ENCODE measurements at places on chromosomes 4 and X.
A peak's percentile ranks its signal among the peaks of the same experiment; 100 is the strongest.

DNA sequence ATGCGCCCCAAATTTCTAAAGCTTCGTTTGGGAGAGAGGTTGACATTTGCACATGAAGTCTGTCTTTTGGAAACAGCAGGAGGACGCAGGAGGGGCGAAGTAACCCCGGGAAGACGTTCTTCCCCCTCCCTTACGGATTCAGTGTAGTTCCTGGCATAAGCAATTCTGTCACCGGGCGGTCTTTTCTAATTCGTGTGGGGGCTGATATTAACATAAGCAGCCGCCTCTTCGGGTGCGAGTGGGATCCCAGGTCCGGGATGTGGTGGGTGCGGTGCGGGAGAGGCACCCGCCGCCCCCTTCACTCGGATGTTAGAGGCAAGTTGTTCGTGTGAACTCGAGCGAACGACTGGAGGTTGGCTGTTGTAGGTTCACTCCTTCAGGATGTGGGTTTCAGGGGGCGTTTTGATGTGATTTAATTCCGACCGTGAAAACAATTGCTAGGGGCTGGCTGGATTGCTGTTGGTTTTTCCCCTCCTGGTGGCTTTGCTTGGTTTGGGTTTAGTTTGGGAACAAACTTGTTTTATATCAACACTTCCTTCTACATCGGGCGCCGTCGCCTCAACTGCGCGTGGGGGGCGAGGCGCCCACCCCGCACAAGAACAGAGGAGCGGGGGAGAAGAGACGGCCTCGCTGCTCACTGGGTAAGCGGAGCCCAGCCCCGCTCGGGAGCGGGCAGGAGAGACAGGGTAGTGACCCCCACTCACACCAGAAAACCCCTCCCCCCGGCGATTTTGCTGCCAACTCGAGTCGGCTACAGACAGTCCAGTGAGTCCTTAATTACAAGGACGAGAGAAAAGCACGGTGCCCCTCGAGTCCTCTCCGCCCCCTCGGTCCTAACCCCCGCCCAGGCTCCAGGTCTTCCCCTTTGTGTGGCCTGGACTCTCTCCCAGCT is 2.9 kb upstream of the LEF1 start:
- DNase-seq = no peak

GRCh38 chr4:184473499-184474262 is 669 bp downstream of the IRF2 start:
- peak; percentile 50 for DNase-seq

- no peak for DNase-seq
Observed at GRCh38 chr4:153322791-153323190, 21.7 kb upstream of the MND1 start.

DNA sequence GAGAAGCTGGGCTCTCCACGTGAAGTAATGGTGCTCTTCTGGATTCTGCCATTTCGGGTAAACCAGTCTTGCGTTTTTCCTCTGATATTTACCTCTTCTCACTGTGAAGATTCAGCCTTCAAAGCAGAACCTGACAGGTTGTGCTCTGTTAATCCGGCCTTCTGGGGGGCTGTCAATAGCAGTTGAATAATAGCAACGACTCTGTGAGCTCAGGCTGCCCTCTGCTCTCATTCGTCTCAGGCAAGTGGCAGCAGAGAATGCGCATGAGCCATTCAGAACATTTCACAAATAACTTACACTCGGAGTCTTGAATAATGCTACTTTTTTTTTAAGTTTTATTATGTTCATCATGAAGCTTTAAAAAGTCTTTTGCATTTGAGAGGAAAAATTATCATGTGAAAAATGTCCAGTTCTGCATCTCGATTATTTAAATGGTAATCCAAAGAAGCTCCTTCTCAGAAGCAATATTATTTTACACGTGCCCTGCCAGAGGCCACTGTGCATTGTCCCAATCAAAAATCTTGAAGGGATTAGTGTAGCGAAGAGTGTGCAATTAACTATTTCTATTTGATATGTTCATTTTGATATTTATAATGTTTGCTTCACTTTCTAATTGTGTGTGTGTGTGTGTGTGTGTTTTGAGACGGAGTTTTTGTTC is 354.2 kb upstream of the FAT1 start:
- DNase-seq = no peak

GRCh38 chr4:24105327-24106038 is 215.6 kb upstream of the PPARGC1A start:
- DNase-seq = peak; percentile 94

DNA sequence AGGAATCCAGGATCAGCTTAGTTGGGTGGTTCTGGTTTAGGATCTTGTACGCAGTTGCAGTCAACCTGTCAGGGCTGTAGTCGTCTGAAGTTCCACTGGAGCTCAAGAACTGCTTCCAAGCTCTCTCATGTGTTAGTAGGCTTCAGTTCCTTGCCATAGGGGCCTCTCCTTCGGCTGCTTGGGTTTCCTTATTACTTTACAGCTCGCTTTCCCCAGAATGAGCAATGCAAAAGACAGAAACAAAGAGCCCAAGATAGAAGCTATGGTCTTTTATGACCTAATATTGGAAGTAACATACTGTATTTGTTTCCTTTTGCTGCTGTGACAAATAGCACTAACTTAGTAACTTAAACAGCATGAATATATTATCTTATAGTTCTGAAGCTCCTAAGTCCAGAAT is 51.7 kb downstream of the TIGD2 start:
- DNase-seq = no peak

DNA sequence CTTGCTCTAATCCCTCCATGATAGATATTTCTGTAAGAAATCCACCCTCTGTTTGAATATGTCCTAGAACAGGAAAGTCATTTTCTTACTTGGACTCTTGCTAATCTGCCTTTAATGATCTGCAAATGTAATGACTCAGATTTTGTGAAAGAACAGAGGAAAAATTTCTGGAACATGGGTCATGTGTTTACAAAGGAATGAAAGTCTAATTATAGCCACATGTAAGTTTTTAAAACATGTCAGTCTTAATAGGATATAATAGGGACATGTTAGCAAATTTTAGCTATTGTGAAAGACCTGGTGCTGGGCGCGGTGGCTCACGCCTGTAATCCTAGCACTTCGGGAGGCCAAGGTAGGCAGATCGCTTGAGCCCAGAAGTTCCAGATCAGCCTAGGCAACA is 47.6 kb downstream of the GRK4 start:
- DNase-seq = peak; percentile 38

DNA sequence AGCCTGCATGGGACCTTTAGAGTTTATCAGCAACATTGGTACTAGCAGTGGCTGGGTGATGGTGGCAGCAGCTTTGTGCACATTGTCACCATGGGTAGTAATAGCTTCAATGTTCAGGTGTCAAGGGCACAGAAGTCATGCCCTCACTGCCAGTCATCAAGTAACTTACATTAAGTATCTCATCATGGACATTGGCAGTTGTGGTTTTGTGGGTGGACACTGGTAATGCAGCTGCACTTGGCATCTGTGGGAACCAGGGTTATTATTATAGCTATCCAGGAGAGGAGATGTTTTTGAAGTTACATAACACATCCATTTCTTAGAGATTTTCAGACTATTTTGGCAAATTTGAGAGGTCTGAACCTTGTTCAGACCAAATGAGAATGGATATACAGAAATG is 243.2 kb upstream of the NOCT start:
- DNase-seq = no peak

DNA sequence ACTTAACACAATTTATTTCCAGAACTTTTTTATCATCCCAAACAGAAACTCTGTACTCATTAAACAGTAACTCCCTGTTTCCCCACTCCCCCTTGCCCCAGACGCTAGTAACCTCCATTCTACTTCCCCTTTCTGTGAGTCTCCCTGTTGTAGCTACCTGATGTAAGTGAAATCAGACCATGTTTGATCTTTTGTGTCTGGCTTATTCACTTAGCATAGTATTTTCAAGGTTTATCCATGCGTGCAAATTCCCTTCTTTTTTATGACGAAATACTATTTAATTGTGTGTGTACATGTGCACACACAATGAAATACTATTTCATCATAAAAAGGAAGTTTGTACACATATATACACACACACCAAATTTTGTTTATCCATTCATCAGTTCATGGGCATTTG is 5.2 kb downstream of the PKD2 start:
- no peak for DNase-seq

DNA sequence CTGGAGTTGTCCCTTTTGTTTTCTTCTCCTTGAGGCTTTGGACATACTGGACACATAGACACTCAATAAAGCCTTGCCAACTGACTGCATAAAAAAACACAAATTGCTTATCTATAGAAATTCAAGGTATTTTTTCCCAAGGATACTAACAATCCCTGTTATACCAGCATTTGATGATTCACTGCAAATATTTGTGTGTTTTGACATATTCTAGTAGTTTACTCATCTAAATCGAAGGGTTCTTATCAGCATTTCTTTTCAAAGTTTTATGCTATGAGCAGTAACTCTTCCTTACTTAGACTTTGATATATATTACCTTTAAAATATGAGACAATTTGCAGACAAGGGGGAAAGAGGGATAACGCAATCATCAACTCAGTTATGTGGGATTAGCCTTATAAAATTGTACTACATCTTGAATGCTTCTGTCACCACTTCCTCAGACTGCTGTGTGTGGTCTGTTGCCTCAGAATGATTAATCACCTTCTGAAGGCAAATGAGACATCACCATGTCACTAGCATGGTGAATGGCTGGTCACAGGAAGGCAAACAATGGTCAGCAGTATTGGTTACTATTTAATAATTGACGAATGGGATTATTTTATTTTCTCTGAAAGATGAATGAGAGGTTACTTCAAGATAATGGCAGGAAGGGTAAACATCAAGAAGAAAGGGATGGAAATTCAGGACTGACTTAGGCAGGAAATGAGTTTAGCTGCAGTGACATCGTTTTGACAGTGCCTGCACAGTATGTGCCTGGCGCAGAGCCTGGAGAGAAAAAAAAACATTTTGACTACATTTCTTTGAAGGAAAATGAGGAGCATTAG is 544.3 kb upstream of the CNKSR2 start:
- DNase-seq = peak; percentile 4

DNA sequence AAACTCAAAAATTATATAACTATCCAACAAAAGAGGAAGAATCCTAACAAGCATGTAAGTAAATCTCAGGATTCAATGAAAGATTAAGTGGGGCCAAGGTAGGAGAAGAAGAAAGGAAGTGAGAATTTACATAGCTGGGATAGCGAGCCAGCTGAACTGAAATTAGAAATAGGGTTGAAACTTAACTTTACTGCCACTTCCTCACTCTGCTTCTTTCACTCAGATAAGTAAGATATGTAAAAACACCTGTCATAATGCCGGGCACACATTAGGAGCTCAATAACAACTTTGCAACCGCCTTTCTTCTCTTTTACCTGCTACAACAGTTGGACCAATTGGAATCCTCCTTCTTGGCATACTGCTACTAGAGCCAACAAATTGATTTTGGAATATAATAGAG is 129.4 kb downstream of the CNKSR2 start:
- no peak for DNase-seq

GRCh38 chr4:28093071-28093470 is 1232.4 kb downstream of the STIM2 start:
- no peak for DNase-seq

GRCh38 chrX:122188751-122189150 is 995.3 kb upstream of the GRIA3 start:
- peak; percentile 3 for DNase-seq

- DNase-seq = no peak
Observed at GRCh38 chrX:20743046-20743445, 476.3 kb upstream of the RPS6KA3 start.

DNA sequence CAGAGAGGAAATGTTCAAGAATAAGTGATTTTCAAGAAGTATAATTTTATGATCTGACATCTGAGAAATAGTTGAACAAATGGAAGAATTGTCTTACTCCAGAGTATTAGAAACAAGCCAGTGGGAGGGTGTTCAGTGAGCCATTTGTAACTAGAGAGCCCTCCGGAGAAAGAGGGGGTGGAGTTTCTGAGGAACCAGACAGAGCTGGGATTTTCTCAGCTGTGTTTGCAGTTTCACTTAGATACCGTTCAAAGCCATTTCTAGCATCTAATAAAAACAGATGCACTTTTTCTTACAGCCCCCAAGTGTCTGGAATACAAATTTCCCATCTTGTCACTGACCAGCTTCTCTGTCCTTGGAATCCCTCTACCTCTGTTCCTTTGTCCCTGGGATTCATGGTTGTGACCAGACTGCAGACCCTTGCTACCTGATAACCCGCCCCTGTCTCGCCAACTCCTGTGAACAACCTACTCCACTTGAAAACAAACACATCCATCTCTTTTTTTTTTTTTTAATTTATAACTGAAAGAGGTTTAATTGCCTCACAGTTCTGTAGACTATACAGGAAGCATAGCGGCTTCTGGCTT is 132.8 kb upstream of the KLF3 start:
- DNase-seq = no peak

DNA sequence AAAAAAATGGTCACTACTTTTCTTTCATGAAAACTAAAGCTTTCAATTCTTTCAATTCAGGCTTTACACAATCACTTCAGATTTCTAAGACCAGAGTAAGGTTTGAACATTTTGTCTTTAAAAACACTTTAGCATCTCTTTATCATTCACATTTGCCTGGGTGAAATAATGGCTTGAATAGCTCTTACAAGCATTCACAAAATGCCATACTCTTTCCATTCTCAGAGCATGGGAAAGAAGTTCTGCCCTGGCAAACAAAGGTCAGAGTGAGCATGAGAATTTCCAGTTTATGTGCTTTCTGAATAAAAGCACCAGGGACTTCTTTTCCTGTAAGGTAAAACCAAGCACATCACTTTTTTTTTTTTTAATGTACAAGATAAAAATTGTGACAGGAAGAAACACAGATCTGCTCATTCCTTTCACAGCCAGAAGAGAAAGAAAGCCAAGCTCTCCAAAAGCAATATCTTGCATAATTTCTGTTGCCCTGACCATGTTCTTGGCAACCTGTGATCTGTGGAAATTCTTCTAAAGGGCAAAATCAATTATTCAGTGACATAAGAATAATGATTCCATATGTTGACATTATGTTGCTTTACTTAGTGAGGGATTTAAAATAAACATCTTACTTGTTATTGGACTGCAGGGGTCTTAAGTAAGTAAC is 64.8 kb downstream of the CD40LG start:
- no peak for DNase-seq

- no peak for DNase-seq
Observed at GRCh38 chr4:121786221-121786620, 14.9 kb upstream of the EXOSC9 start.

DNA sequence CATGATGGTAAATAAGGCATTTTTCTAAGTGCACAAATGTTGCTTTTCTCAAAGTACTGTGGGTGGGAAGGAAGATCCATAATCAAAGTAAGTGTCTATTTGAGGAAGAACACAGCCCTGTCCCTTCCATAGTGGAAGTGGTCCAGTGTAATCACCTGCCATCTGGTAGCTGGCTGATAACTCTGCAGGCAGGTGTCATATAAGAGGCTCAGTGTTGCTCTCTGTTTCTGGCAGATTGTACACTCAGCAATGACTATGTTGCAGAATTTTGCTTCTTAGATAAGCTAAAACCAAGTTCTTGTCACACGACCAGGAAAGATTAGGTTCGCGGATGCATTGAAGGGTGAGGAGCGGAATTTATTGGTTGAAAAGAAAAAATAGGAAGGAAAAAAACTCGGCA is 20.9 kb downstream of the SAGE1 start:
- DNase-seq = no peak

- DNase-seq = peak; percentile 33
Observed at GRCh38 chr4:98996056-98996764, 689 bp downstream of the METAP1 start.
